Breast epithelium (tissue), 4 donors: ENCODE measurements at places on chromosomes 1 and 21. TPM values are rescaled to one million over a fixed set of nuclear protein-coding genes. Genes with fewer than 3 reads are reported as not detected.

DNA sequence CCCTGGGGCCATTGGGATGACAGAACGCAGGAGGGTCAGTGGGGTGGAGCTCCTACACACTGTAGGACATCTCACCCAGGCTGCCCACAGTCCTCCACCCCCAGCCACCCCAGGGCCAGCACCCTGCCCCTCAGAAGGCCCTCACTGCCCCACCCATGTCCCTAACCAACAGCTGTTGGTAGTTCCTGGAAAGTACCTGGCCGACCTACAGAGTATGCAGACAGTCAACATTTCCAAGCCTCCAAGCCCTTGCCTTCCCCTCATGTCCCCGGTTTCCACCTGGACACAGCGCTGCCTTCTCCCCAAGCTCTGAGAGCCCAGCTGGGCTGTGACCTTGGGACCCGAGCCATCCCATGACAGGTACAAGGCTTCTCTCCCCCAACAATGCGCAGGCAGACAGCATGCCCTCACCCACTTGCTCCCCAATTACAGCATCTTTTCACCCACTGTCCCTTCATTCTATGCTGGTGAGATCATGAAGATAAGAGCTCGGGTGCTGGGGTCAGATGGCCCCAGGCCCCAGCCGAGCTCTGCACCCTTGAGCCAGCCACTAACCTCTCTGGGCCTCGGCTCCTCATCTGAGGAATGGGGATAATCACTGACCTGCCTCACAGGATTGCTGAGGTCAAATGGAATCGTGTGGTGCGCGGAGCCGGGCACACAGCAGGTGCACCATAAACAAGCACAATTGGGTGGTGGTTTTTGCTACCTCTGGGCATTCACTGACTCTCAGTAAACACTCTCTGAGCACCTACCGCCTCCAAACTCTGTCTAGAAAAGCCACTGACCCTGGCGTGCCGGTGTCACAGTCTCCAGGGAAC is 11.2 kb downstream of the LAPTM5 start:
- DNase-seq: no peak

- no peak for DNase-seq
These were observed 26.2 kb downstream of the EXTL2 start for GRCh38 chr1:100868364-100868995.

RGL1 gene
- total RNA-seq: 70.2 TPM

DIPK1A gene
- 12.1 TPM for total RNA-seq

TOMM40L gene
- total RNA-seq: 6.9 TPM

SYPL2 gene
- total RNA-seq: 0.66 TPM

ATP6V1G3 gene
- total RNA-seq: not detected

FAM163A gene
- not detected for total RNA-seq

PHGDH gene
- total RNA-seq: 17.7 TPM
